T1000 (cell line): ENCODE measurements at places on chromosomes 5 and 9.

DNA sequence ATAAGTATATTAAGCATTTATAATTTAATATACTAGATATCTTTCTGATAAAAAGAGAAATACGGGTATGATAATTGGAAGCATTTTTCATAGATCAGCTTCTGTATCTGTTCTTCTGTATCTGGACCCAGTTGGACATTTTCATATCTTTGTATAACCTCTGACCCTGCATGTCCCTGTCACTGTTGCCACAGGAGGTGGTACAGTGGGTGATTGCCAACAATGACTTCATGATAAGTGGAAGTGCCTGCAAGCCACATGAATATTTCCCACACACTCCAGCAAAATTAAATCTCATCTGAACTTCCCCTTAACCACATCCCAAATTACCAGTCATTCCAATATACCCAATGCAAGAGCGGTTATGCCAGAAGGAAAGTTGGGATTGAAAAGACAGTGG, 376.4 kb downstream of the ARRDC3 start:
- DNase-seq = no peak

GRCh38 chr5:126093041-126093440, 330.2 kb upstream of the GRAMD2B start:
- DNase-seq = no peak

GRCh38 chr5:38832810-38833209, 13.0 kb upstream of the OSMR start:
- DNase-seq = no peak

- DNase-seq = peak; percentile 25
Measured at GRCh38 chr9:113564498-113565237, 101.1 kb downstream of the RGS3 start.

DNA sequence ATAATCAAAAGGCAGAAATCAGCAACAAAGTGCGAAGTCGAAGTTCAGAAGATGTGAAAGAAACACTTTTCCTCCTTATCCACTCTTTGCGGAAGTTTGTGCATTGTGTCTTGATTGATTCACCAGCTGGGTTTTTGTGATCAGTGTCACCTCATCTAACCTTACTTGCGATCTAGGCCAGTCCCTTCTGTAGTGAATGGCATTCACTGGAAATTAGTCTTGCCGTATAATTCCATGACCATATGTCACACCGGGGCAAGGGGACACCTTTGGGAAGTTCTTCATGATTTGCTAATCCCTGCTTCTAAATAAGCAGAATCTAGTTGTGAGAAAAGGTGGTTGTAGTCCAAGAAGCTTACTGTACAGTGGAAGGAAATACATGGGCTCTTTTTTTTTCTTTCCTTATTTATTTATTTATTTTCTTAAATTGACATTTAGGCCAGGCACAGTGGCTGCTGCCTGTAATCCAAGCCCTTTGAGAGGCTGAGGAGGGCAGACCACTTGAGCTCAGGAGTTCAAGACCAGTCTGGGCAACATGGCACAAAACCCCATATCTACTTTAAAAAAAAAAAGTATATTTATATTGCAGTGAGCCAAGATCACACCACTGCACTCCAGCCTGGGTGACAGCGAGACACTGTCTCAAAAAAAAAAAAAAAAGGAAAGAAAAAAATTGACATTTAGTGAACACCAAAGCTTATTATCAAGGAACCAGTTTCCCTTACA, 7.8 kb downstream of the RAI14 start:
- no peak for DNase-seq

DNA sequence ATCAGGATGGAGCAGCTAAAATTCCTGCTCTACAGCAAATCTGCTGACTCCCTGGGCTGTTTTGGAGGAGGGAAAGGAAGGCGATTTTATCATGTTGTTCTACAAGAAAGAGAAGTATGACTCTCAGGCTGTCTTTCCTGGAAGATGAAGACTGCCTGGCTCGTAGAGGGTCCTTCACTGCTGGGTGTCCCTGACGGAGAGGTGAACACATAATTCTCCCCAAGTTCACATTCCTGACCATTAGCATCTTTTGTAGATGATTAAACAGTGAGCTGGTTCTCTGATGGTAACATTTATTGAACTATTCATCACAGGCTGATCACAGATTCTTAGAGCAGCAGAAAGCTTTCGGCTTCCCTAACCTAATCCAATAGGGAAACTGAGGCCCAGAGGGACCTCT, 212.4 kb upstream of the GLRA1 start:
- no peak for DNase-seq

GRCh38 chr5:152505442-152506042, 100.5 kb upstream of the NMUR2 start:
- DNase-seq = no peak

GRCh38 chr5:178640331-178641045, 13.6 kb upstream of the CLK4 start:
- no peak for DNase-seq
